ENCODE measurements at places on chromosomes 2 and 18.

- DNase-seq = no peak
Observed at GRCh38 chr2:226622484-226622883, 177.1 kb downstream of the IRS1 start.

- DNase-seq = no peak
Observed at GRCh38 chr2:155033652-155034051, 335.2 kb downstream of the KCNJ3 start.

GRCh38 chr18:44893045-44893706, 212.5 kb downstream of the SETBP1 start:
- no peak for DNase-seq

GRCh38 chr2:6865346-6866274, at the start of gene CMPK2:
Gene CMPK2, minus strand, starts transcription at chr2:6865907. Its CDS starts 211 bp downstream, at chr2:6865696.
- DNase-seq = peak; percentile 71

- DNase-seq = peak; percentile 15
Observed at GRCh38 chr18:74282755-74283554, 8.8 kb downstream of the CYB5A start.

DNA sequence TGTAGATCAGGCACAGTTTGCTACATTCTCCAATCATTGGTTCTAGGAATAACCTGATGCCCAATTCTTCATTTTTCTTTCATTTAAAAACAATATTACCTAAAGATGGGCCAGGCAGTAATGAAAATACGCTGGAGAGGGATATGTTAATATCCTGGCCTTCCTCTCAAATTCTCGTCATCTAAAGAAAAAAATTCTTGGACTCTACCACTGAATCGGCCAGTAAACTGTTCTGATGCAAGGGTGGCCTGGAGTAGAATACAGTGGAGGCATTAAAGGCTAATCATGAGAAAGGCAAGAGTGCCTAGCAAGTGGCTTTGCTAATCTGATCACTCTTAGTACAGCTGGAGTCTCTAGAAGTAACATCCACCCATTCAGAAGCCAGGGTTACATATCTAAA, 157.7 kb downstream of the ANTXR1 start:
- DNase-seq = no peak

- DNase-seq = no peak
Observed at GRCh38 chr2:41326851-41327250, 721.0 kb upstream of the PKDCC start.

GRCh38 chr2:231315896-231316295, 79.6 kb upstream of the B3GNT7 start:
- DNase-seq = no peak

- no peak for DNase-seq
Observed at GRCh38 chr2:129437725-129438124, 541.7 kb upstream of the RAB6C start.

DNA sequence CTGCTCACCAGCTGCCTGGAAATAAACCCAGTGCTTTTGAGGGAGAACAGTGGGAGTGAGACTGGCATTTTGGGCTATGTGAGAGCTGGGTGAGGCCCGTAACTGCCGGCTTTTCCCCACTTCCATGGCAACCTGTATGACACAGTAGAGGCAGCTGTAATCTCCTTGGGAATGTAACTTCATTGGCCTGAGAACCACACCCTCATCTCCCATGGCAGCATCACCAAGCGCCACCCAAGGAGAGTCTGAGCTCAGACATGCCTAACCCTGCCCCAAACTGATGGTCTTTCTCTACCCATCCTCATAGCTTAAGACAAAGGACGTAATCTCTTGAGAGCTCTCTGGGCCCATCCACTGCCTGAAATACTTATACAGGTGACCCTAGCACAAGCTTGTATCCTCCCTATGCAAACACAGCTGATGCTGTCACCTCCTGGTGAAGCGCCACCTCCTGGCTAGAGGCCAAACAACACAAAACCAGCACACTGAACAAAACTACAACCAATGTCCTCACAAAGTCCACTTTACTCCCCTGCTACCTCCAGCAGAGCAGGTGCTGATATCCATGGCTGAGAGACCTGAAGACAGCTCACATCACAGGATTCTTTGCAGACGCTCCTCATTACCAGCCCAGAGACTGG, 763.4 kb upstream of the NRXN1 start:
- no peak for DNase-seq

DNA sequence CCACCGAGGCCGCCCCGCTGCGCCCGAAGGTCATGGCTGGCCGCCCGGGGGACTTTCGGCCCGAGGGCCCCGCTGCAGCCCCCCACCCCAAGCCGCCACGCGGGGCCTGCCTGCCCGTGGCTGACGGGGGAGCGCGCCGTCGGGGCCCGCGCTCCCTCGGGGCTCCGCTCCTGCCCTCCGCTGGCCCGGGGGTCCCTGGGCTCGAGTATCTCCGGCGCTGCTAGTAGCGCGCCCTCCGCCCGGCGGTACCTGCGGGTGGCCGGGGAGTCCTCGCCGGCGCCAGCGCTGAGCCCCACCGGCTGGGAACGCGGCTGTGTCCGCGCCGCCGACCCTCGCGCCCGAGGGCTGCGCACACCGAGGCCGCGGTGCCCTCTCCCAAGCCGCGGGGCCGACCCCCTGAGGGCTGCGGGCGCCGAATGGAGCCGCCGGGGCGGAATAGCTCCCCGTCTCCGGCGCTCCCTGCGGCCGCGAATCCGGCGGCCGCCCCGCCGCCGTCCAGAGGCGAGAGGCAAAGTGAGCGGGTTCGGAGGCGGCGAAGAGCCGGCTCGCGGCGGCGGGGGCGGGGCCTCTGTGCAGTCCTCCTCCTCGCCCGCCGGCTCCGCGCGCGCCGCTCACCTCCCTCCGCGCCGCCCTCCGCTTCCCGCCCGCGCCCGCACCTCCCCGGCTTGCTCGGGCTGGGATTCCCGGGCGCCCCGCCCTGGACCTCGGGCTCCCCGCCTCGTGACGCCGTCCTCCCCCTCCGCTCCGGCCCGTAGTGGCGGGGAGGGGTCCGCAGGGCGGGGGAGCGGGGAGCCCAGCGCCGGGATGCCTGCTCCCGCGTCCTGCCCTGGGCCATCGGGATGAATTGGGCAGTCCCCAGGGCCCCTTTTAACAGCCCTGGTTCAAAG, at the start of gene KCNG3:
TSS of gene KCNG3 (minus strand) at position 515 of the 887 bp plus-strand sequence. CDS start at position 34, 481 bp downstream.
- DNase-seq = peak; percentile 68

- DNase-seq = no peak
Observed at GRCh38 chr2:85288244-85288725, 39.5 kb downstream of the TGOLN2 start.

GRCh38 chr18:12939162-12939561, 8.6 kb upstream of the SEH1L start:
- no peak for DNase-seq

GRCh38 chr2:168120730-168121129, 126.7 kb downstream of the STK39 start:
- no peak for DNase-seq

DNA sequence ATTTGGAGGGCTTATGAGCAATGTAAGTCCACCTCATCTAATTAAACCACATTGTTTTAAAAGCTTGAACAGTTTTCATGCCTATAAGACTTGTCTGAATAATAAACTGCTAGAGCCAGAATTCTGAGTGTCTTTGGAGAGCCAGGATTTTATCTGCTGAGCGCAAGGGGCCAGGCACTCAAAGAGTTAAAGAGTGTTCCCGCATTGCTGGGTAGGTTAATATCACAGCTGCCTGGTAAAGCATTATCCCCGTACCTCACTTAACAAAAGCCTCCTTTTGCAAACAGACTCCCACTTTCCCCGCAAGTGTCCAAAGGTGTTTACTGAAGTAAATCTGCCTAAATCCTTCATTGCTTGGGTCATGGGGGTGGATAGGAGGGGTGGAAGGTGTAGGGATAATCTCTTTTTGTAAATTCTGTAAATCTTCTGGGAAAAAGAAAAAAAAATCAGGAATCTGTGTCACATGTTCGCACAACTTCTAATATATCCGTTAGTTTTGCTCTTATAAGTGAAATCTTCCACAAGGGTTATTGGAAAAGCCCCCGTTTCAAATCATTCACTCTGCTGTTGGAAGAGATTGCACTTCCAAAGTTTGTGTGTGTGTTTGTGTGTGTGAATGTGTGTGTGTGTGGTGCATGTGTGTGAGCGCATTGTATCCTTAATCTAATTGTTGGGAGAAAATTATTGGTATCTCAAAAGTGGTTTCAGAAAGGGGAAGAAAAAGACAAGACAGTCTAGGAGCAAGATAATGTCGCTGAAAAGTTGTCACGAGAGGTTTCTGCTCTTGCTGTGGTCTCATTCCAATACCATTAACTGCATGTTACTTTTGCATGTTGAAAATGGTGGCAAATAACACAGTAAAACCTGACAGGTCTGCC, 10.7 kb downstream of the ZEB2 start:
- no peak for DNase-seq

DNA sequence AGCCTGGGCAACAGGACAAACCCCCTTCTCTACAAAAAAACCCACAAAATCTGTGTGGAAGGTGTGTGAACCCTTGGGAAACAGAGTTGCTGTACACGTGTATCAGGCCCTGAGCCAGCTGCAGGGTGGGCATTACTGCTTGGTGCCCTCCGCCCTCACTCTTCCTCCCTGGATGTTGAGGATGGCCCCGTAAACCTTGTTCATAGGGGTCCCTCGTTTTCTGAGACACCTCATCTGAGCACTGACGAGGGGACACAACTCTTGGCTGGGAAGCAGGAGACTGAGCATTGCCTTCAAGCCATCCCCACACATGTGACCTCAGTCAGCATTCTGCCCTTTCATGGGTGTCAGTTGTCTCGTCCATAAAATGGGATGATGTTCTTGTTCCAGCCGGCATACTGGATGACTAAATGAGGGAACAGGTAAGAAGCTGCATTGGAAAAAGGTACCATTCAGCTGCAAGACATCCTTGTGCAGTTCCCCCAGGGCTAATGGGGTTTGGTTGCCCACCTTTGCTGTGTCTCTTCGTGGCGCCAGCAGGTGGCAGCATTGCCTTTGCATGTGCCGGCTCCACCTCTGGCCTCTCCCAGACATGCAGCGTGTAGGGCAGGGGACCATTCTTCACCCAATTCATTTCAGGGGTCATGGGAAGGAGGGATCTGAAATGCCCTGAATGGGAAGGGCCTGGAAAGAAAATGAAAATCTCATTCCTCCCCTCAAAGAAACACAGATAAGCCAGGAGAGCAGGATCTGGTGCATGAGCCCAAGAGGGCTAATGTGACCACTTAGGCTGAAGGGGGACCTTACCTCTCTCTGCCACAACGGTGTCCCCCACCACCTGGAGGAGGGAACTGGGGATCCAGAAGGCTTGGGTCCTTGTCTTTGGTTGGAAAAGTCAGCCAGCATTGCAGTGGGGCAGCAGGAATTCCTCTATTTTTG, 36.4 kb upstream of the HAAO start:
- peak; percentile 58 for DNase-seq

GRCh38 chr2:43124687-43125057, 101.7 kb downstream of the ZFP36L2 start:
- no peak for DNase-seq

DNA sequence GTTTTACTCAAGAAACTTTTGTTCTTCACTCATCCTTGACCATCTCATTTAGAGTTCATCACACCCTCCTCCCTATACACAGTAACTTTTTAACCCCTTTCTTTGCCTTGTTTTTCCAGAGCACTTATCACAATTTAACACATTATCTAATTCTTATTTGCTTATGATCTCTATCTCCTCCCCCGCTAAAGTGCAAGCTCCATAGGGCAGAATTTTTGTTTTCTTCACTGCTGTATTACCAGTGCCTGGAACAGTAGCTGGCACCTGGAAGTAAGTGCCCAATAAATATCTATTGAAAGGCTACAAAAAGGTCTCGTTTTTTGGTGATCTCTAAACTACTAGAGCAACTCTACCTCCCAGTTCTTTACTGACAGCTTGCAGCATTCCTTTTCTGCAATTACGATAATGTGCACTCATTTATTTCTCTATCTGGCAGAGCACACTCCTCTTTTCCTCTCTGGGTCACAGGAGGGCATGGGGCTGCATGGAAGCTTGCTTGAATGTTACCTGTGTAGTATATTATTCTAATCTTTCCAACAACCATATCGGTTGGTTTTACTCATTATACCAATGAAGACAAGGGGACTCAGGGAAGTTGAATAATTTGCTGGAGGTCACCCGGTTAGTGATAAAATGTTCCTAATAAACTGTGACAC, 57.4 kb upstream of the CHST9 start:
- DNase-seq = no peak

- no peak for DNase-seq
Observed at GRCh38 chr2:128379021-128380015, 60.6 kb upstream of the HS6ST1 start.

- no peak for DNase-seq
Observed at GRCh38 chr2:143440411-143441012, 311.3 kb downstream of the ARHGAP15 start.

GRCh38 chr18:42030586-42031182, 75.7 kb downstream of the PIK3C3 start:
- no peak for DNase-seq

DNA sequence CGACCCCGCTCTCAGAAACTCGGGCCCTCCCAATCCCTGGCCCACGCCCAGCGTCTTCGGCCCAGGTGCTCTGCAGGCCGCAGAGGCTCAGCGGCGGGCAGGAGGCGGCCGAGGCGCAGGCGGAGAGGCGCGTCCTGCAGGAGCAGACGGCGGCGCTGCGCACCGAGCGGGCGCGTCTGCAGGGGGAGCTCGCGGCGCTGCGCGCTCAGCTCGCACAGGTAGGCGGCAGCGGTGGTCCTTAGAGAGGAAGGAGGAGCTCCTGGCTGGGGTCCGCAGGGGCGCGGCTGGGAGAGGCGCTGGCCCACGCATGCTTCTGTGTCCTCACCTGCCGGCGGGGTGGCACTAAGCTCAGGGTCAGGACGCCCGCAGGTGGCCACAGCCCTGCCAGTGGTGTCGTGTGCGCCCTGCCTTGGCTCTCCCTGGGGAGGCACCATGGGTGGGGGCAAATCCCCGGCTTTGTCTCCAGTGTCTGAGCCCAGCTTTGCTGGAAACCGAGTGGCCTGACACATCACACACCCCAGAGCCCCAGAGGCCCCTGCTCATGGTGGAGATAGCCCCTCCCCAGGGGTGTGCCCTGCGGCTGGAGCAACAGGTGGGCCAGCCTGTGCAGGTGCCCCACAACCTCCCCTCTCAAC, 14.9 kb upstream of the SNED1 start:
- peak; percentile 39 for DNase-seq

DNA sequence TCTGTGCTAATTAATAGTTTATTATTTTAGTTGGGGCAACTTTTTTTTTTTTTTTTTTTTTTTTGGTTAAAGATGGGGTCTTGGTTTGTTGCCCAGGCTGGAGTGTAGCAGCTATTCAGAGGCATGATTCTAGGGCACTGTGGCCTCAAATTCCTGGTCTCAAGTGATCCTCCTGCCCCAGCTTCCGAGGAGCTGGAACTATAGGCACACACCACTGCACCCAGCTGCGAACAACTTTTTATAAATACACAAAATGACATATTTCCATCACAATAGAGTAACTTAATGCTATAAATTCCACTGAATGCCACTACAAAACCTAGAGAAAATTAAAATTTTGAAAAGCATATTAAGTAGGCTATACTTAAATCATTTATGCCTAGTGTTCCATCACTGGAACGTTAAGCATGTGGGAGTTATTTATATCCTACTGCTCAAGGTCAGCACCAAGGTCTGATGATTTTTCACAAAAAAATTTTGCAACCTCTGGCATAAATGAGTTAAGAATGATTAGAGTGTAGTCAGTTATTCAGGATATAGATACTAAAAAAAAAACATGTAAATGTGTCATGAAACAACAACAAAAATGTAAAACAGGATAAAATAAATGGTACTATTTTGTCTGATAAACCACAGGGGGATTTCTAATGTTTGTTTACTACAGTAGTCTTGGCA, 46.8 kb downstream of the GFPT1 start:
- DNase-seq = no peak

Data from activated T-cell treated with anti-CD3 and anti-CD28 coated beads, Interleukin-2, amount 50 U/mL, for 4 hours (primary cell).